ENCODE measurements at places on chromosomes 13 and 19. TPM values are rescaled to one million over a fixed set of nuclear protein-coding genes. Genes with fewer than 3 reads are reported as not detected.

KBTBD6 gene
- 7.1 TPM for total RNA-seq

NUCB1 gene
- total RNA-seq = 671 TPM

ZNF578 gene
- 4.7 TPM for total RNA-seq

PPP5C gene
- 107 TPM for total RNA-seq

GIPR gene
- total RNA-seq = not detected

UBXN6 gene
- 51.1 TPM for total RNA-seq

PRODH2 gene
- not detected for total RNA-seq

LIPE gene
- 4.5 TPM for total RNA-seq

C19orf81 gene
- not detected for total RNA-seq

COQ8B gene
- total RNA-seq = 127 TPM

DNA sequence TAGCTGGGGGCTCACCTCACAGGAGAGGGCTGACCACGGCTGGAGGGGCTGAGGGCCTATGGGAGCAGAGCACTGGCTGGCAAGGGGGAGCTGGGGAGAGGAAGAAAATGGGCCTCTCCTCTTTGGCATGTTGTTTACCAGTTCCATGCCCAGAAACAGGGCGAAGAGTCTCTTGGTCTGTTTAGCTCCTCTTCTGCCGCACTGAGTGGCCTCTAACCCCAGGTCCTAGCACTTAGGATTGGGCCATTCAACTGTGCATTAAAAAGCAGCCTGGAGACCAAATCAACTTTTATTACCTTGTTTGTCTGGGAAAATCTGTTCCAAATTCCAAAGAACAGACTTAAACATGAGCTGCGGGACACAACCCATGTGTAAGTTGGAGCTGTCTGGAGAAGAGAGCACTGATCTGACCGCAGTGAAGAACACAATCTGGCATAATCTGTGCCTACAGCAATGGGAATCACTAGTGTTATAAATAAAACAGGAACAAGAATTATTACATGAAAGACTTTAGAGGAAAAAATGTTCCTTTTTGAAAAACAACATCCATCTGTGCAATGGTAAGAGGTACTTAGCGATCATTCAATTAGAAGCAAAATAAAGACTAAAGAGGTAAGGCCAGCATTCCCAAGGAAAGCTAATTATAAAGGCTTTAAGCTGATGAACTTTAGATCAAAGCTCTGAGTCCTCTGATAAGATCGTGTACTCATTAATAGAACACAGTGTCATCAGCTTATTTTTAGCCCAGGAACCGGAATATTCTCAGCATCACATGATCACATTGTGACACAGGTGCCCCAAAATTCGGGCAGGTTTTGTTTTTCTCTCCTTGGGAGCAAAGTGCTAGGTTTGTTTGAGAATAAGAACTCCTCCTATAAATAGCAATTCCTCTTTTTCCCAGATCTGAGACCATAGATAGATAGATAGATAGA lies 243.2 kb downstream of the COL4A1 start:
- DNase-seq = no peak

DNA sequence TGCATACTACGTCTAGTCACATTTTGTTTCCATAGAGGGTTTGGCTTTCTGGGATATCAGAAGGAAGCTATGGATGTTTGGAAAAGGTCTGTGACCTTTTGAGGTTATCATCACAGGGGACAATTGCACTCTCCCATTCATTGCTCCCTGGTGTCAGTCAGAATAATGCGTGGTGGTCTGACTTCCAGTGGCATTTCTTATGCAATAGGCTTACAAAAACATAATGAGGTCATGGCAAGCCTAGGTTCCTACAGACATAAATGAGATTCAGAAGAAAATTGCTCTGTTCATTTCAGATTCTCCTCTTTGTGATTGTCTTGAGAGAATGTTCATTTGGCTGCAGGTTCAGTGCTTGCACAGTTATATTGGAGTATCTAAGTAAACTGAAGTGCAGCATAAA lies 54.6 kb downstream of the ARHGAP35 start:
- DNase-seq = no peak

- DNase-seq = no peak
Measured at GRCh38 chr19:33879818-33880575, 83.3 kb downstream of the KCTD15 start.

- DNase-seq = no peak
Measured at GRCh38 chr19:55544776-55545439, 435 bp downstream of the SBK3 start.

DNA sequence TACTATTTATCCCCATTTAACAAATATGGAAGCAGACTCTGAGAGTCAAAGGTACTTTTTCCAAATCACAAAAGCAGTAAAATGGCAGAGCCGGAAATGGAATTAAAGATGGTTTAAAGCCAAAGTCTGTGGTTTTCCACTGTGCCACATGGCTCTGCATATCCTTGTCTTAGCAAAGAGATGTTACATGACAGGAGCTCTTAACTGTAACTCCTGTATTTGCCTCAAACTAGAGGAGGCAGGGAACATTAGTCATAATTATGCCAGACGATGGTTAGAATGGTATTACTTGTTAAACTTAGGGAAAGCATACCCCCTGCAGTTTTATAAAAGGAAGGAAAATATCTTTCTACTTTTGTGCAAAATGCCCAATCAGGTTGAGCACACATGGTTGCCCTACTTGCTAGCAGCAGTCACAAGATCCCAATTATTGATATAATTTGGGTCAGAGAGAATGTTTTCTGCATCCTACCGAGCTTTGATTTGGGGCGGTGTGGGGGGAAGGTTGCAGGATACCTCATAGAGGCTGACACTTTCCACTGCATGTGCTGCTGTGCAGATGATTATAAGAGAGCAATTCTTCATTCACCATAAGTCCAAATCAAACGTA lies 42.0 kb upstream of the MAB21L1 start:
- DNase-seq = no peak

DNA sequence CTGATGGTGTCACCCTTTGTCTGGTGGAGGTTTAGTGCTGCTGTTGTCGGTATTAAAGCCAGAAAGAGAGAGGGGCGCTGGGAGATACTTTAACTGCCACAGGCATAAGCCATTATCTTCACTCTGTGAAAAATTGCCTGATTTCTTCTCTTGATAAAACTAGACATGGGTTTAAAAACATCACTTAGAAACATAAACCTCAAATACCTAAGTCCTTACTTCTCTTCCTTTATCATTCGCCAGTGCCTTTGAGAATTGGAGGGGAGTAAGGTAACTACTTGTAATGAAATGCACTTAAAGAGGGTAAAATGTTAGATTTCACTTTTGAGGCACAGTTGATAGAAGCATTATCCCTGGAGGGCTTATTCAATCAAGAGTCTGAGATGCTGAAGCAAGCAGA lies 434.5 kb downstream of the OLFM4 start:
- no peak for DNase-seq

- DNase-seq = no peak
Measured at GRCh38 chr13:27915301-27916207, 4.2 kb upstream of the PDX1 start.

- DNase-seq = no peak
Measured at GRCh38 chr13:80296638-80297037, 44.3 kb downstream of the SPRY2 start.

DNA sequence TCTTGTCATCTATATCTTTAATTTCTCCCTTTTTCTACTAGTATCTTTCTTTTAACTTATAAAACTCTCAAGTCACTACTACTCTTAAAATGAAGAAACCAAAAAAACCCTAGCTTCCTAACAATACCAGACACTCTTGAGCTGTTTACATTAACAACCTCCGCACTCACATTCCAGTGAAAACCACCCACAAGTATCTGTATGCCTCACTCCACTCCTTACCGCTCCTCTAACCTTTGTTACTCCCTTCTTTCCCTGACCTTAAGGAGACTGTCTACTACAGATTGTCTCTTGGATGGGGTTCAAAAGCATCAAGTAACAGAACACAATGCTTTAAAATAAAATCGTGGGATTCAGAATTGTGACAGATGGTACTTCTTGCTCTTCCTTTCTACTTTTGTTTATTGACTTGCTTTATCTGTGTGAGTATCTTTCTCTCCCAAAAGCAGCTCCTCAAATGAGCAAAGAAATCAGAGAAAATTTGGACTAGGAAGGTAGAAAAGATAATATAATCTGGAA lies 110.0 kb upstream of the FBXL3 start:
- DNase-seq = no peak

- no peak for DNase-seq
Measured at GRCh38 chr19:47156861-47157430, 26.3 kb downstream of the SAE1 start.

DNA sequence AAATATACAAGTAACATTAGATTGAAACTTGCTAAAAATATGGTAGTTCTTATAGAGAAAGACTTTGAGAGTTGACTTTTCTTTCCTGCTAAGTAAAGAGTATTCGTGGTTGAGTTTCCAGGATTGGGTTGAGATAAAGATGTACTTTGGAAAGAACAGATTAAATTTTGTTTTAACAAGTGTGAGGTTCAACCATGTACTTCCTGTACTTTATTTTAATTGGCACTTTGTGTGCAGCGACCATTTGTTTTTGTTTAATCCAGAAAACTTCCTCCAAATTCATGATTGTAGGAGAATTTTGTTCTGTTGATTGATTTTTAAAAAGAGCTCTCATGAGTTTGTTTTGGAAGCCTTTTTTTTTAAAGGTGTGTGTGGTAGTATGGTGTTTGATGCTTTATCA lies 46.9 kb downstream of the PAN3 start:
- DNase-seq = no peak

DNA sequence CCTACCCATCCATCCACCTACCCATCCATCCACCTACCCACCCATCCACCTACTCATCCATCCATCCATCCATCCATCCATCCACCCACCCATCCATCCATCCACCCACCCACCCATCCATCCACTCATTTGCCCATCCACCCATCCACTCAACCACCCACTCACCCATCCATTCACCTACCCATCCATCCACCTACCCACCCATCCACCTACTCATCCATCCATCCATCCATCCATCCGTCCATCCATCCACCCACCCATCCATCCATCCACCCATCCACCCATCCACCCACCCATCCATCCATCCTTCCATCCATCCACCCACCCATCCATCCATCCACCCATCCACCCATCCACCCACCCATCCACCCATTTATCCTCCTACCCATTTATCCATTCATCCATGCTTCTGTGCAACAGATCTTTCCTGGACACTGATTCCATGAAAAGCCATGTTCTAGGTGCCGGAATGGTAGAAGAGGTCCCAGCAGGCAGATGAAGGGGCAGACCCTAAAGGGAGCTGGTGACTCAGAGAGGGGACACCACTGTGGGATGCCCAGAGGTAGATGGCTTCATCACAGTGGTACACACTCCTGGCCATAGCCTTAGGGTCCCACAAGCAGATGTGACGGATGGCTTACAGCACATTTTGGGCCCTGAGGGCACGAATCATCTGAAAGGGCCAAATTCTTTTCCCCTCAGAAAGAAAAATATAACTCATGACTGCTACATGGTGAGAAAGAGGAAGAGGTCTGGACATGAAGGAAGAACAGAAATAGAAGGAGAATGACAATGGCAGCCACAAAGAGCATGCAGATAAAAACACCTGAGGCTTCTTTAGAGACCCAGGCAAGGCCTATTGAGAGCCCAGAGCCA lies 76.0 kb downstream of the KCTD15 start:
- no peak for DNase-seq

- DNase-seq = no peak
Measured at GRCh38 chr19:19540064-19540714, 2.1 kb downstream of the CILP2 start.

GRCh38 chr13:75115171-75115570 lies 366.8 kb downstream of the TBC1D4 start:
- DNase-seq = no peak

DNA sequence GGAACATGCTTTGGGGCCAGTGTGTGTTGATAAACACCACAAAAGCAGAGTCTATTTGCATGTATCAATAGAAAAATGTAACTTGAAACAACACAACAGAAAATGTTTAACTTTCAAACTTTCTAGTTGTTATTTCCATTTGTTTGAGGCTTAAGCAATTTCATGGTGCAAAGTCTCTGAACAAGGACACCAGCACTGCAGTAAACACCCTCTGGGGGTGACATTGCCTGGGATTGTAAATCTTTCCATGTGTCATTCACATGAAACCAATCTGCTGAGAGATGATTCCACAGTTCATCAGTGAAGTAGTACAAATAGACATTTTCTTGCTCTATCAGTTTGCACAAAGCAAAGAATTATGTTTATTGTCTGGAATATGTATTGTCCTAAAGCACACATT lies 124.5 kb downstream of the ITGBL1 start:
- no peak for DNase-seq

GRCh38 chr13:44413095-44413494 lies 39.5 kb downstream of the SERP2 start:
- no peak for DNase-seq

DNA sequence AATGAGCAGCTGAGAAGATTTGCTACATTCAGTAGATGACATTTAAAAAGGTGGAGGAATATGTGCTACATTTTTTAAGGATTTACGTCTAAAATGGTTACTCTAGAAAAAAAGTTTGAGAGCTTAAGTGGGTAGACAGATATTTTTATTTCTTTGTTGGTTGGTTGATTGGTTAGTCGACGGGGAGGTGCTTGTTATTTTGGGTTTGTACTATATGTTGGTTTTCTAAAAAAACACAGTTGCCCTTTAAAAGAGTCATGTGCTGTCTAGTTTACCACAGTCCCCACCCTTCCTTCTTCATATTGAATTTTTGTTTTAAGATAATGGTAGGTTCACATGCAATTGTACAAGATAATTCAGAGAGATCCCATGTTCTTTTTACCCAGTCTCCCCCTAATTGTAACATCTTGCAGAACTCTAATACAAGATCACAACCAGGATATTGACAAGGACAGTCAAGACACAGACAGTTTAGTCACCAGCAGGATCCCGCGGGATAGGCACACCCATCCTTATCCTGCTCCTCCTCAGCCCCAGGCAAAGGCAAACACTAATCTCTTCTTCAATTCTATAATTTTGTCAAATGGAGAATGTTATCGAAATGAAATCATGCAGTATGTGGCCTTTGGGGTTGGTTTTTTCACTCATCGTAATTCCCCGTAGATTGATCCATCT lies 171.4 kb downstream of the FOXO1 start:
- no peak for DNase-seq

GRCh38 chr13:102680133-102680717 lies 14.6 kb downstream of the METTL21C start:
- no peak for DNase-seq

- no peak for DNase-seq
Measured at GRCh38 chr13:73934215-73934641, 200.0 kb downstream of the KLF12 start.

- DNase-seq = no peak
Measured at GRCh38 chr13:38376546-38376945, 26.9 kb downstream of the UFM1 start.

- no peak for DNase-seq
Measured at GRCh38 chr19:17058236-17058635, 17.0 kb downstream of the HAUS8 start.

GRCh38 chr19:1488282-1488601 lies 1.9 kb downstream of the PCSK4 start:
- DNase-seq = no peak

- DNase-seq = peak; percentile 55
Measured at GRCh38 chr13:28753208-28753892, 34.6 kb upstream of the SLC46A3 start.

GRCh38 chr19:50500753-50501151 lies 10.2 kb downstream of the JOSD2 start:
- DNase-seq = no peak

- DNase-seq = peak; percentile 59
Measured at GRCh38 chr19:2478756-2479555, 3.0 kb downstream of the GADD45B start.

Measured in thoracic aorta (tissue), 2 donors.